NCI-H2081 treated with DMSO at 0.1 percent for 48 hours (cell line): ENCODE measurements at places on chromosomes 5 and 9.

GRCh38 chr5:56607074-56607473 lies 208.3 kb upstream of the MAP3K1 start:
- DNase-seq = no peak

GRCh38 chr5:2857837-2858236 lies 106.4 kb upstream of the IRX2 start:
- DNase-seq = no peak

DNA sequence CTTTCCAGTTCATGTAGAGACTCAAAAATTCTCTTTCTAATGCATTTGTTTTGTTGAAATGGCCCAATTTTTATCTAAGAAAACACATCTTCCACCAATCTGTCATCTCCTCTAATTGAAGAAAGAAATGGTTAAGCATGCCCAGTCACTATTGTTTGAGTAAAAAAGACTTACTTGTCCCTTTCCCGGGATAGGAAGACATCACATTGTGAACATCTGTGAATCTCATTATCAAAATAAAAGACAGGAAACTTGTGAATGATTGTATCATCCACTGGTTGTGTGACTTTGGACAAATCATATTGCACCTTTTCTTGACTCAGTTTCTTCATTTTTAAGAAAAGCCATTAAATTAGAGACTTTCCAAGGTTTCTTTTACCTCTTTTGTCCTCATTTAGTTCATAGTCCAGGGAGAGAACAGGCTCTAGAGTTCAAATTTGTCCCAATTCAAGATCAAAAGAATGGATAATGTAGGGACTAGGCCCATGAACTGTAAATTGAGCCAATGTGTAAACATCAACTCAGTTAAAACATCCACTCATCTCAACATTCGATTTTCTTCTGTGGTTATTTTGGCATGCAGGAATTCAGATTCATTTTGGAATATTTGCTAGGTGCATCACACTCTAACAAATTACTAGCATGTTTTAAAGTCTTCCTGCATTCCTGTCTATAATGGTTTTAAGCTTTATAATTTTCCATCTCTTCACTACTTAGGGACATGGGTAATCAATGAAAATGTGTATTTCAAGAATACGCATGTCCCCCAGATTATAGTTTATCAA lies 838.0 kb upstream of the WWC1 start:
- no peak for DNase-seq

DNA sequence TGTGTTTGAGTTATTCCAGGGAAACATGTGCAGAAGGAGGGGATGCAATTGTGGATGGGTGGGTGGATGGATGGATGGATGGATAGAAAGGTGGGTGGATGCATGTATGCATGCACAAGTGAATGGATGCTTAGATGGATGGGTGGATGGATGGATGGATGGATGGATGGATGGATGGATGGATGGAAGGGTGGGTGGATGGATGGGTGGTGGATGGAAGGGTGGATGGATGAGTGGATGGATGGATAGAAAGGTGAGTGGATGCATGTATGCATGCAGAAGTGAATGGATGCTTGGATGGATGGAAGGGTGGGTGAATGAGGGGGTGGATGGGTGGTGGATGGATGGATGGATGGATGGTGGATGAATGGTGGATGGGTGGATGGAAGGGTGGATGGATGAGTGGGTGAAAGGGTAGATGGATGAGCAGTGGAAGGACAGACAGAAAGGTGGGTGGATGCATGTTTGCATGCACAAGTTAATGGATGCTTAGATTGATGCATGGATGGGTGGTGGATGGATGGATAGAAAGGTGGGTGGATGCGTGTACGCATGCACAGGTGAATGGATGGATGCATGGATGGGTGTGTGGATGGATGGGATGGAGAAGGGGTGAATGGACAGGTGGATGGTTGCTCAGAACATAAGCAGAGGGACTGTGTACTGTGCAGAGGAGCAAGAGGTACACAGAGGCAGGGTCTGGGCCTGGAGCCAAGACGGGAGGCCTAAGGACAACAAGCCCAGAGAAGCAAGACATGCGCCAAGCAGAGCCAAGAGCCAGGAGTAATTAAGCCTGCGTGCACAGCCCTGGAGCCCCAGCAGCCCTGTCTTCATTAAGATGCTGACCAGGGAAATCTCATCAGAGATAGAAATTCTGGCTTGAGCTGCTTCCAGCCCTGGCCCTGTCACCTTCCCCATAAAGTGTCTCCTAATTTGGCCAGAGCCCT lies 84.6 kb upstream of the PPP1R26 start:
- no peak for DNase-seq

- DNase-seq = no peak
Measured at GRCh38 chr5:115170134-115170928, 623 bp upstream of the TRIM36 start.

DNA sequence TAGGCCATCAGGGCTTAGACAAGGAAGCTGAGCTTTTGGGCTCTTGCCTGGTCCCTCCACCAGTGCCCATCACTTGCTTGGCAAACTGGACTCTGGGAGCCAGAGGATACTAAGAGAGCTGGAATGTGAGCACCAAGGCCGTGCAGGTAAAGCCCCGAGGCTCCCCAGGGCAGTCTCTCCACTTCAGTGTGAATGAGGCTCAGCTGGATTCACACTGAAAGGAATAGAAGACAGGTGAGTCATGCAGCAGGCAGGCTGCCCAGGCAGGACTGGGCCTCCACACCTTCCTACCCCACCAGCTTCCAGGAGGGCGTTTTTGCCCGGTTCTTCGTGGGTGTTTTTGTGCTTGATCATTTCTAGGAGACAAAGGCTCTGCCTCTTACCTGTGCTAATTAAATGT lies 7.3 kb upstream of the CTSV start:
- no peak for DNase-seq

DNA sequence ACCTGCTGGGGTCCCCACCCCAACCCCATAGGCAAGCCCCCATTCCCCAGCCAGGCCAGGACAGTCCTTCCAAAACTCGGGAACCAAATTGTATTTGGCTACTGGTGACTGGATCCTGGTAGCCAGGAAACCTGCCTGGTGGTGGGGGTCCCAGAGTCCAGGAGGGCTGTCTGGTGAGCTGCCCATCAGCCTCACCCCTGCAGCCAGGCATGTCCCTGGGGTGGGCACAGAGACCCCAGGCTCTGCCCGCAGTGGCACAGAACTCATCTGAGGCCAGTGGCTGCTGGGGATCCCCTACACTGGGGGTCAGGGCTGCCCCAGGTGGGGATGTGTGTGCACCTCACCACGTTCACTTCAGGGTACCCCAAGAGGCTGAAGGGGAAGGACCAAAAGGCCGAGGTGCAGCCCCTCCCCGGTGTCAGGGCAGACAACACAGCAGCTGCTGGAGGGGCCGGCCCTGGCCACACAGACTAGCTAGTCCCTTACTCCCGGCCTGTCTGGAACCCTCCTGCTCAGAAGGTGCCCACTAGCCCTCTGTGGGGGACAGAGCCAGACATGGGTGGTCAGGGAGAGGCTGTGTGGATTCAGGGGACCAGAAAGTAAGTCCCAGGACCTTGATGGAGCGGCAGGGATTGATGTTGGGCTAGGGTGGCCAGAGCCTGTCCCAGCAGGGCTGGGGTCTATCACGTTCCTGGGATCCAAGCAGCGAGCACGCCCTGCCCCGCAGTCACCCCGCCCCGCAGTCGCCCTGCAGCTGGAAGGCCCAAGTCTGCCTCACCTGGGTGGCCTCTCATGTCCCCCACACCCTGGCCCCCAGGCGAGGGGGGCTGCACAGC lies 91.5 kb downstream of the KCNT1 start:
- DNase-seq = no peak

GRCh38 chr5:131384616-131385214 lies 120.9 kb downstream of the CDC42SE2 start:
- no peak for DNase-seq

- no peak for DNase-seq
Measured at GRCh38 chr5:79974886-79975285, 16.2 kb downstream of the MTX3 start.

DNA sequence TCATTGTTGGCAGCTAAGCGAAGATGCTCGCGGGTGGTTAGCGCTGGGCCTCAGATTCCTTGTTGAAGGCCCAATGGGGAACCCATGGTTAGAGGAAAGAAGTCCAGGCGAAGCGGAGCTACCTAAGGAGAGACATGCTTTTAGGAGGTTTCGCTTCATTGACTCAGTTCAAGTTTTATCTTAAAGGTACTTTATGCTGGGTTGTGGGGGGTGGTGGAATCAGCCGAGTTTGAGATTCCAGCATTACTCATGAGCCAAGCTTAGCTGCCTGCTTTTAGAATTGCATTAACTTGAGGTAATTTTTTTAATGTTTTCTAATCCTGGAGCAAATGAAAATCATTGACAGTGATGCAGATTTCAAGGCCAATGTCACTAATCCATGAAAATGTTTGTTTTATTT lies 16.1 kb downstream of the MEGF10 start:
- DNase-seq = no peak

GRCh38 chr5:84729326-84729725 lies 344.6 kb upstream of the EDIL3 start:
- DNase-seq = no peak

GRCh38 chr9:132016456-132016855 lies 63.2 kb downstream of the MED27 start:
- DNase-seq = no peak

DNA sequence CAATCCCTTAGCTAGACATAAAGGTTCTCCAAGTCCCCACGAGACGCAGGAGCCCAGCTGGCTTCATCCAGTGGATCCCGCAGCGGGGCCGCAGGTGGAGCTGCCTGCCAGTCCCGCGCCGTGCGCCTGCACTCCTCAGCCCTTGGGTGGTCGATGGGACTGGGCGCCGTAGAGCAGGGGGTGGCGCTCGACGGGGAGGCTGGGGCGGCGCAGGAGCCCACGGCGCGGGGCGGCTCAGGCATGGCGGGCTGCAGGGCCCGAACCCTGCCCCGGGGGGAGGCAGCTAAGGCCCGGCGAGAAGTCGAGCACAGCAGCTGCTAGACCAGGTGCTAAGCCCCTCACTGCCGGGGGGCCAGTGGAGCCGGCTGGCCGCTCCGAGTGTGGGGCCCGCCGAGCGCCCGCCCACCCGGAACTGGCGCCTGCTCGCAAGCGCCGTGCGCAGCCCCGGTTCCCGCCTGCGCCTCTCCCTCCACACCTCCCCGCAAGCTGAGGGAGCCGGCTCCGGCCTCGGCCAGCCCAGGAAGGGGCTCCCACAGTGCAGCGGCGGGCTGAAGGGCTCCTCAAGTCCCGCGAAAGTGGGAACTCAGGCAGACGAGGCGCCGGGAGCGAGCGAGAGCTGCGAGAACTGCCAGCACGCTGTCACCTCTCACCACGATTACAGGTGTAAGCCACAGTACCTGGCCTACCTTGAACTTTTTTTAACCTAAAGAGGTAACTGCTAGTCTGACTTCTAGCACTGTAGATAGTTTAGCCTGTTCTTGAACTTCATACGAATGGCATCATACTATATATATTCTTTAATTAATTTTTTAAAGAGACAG lies 35.5 kb downstream of the PTGS1 start:
- DNase-seq = no peak

GRCh38 chr5:17400724-17401469 lies 97.1 kb upstream of the TAF11L2 start:
- DNase-seq = no peak

GRCh38 chr5:14872070-14872989 lies 752 bp upstream of the ANKH start:
- DNase-seq = no peak

- DNase-seq = no peak
Measured at GRCh38 chr9:108876425-108876824, 14.4 kb downstream of the ACTL7A start.

DNA sequence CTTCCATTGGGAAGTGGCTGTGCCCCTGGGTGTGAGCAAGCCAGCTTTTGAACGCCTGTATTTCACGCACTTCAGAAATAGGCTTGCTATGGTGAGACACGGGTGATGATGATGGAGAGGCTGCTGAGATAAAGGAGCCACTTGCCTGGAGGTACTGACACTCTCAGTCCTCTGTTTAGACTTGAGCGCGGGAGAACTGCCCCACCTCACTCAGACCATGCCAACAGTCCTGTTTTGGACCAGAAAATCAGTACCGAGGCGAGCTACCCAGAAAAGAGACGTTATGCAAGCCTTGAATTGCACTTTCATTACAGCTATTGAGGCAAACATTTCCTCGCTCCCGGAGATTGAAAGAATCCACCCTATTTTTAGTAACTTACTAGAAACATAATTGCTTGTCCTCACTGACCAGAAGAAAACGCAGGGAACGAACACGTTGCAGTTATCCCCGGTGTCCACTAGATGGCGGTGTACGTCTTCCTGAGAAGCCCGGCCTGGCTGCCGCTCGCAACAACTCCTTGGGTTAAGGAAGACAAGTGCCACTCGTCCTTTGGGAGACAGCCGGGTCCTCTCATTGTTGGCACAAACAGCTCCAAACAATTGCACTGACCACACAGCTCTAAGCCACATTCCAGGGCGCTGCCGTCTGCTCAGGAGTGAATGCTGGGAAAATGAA lies 142.4 kb downstream of the PSAT1 start:
- DNase-seq = no peak

GRCh38 chr5:14706615-14707021 lies 42.1 kb downstream of the OTULIN start:
- no peak for DNase-seq

- no peak for DNase-seq
Measured at GRCh38 chr5:149961186-149961685, 678 bp downstream of the SLC26A2 start.

GRCh38 chr9:33350310-33350709 lies 52.1 kb downstream of the AQP7 start:
- no peak for DNase-seq

GRCh38 chr5:131846536-131846935 lies 49.7 kb upstream of the FNIP1 start:
- DNase-seq = no peak

- DNase-seq = no peak
Measured at GRCh38 chr9:87499424-87500017, 1.9 kb downstream of the DAPK1 start.

DNA sequence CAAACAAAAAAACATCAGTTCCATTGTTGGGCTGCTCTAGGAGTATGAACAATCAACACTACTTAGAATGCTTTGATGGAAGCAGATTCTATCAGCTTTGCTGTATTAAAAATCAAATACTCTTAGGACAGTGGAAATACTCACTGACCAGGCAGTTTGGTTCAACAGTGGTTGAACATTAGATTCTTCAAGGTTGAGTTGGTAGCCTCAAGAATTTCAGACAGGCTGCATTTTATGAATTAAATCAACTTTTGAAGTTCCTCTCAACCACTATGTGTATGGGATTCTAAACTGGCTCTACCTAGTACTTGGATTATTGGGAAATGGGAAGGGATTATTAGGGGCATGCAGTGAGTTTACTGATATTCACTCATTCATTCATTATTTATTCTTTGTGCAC lies 35.0 kb downstream of the ACTBL2 start:
- DNase-seq = no peak
